ENCODE measurements at places on chromosomes 16 and 17.
A peak's percentile ranks its signal among the peaks of the same experiment; 100 is the strongest.

DNA sequence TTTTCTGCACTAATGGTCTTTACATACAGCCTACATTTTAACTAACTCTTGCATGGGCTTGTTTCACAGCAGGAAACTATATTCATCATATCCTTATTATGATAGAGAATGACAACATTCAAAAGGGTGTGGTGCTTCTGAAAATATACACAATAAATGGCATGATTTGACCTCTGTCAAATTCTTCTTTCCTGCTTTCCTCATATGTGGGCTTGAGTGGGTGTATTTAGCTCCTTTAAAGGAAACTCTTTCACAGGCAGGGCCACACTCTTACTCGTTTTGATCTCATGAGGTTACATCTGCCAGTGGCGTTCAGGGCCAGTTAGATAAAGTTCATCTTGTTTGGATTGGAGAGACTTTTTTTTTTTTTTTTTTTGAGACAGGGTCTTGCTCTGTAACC is 6.1 kb downstream of the SLC35G3 start:
- DNase-seq = no peak

DNA sequence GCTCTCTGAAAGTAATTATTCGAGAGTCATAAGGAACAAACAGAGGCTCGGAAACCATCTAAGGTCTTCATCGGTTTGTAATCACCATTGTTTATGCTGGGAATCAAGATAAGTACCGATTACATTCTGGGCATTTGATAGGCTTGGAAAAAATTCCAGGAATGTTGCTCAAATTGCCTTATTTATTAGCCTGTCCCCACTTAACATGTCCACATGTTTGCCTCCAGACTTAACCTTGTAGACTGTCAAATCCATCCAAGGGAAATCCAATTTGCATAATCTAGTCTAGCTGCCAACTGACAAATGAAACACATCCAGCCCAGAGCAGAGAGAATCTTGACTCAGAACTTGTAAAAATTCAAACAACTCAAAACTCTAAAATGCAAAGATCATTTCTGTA is 51.3 kb upstream of the TMC5 start:
- DNase-seq = no peak

DNA sequence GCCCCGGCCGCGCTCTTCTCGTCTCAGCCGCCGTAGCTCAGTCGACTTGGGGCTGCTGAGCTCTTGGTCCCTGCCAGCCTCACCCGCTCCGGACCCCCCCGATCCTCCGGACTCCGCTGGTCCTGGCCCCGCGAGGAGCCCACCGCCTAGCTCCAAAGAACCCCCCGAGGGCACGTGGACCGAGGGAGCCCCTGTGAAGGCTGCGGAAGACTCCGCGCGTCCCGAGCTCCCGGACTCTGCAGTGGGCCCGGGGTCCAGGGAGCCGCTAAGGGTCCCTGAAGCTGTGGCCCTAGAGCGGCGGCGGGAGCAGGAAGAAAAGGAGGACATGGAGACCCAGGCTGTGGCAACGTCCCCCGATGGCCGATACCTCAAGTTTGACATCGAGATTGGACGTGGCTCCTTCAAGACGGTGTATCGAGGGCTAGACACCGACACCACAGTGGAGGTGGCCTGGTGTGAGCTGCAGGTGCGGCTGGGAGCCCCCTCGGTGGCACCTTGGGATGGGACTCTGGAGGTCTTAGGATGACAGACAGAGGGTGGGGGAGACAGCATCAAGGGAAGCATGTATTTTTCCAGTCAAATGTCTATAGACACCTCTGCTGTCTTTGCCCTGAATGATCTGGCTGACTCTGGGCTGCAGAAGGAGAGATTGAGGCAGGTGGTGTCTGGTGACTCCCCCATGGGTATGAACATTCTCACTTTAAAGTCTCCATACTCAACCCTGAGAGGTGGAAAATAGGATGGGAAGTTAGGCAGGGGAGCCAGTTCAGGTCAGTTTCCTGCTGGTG is 635 bp downstream of the WNK4 start:
- peak; percentile 29 for DNase-seq

GRCh38 chr17:29190592-29191207 is 10.5 kb upstream of the MYO18A start:
- DNase-seq = no peak

GRCh38 chr16:1194665-1195392 is 30.2 kb downstream of the TPSG1 start:
- DNase-seq = peak; percentile 51

- peak; percentile 3 for DNase-seq
Measured at GRCh38 chr17:71790791-71791190, 330.0 kb upstream of the SOX9 start.

DNA sequence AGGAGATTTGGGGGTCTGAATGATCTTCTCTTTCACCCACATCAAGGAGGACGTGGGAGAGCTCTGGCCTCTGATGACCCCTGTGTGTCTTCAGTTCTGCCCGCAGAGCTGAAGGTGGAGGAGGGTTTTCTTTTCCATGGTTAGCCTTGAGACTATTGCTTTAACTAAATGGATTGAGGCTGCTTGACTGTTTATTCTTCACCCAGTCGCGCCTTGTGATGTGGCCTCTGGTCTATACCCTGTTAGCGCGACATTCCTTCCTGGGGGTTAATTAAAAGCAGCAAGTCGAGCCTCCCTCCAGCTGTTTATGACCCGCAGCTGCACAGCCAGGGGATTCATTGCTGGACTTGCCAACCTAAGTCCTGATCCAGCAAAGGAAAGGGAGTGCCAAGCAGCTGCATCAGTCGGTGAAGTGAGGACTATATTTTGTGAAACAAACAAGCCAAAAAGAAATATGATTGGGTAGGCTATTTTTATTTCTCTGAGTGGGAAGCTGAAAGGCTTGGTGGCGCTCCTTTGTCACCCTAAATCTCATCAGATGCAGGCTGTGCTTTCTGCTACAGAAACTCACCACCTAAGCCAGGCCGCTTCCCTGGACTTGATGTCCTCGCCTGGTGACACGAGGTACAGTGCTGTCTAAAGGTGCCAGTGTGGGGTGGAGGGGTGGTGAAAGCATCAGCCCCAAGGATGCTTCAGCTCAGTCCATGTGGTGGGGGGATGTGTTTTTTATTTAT is 11.0 kb upstream of the SEC14L1 start:
- DNase-seq = no peak

DNA sequence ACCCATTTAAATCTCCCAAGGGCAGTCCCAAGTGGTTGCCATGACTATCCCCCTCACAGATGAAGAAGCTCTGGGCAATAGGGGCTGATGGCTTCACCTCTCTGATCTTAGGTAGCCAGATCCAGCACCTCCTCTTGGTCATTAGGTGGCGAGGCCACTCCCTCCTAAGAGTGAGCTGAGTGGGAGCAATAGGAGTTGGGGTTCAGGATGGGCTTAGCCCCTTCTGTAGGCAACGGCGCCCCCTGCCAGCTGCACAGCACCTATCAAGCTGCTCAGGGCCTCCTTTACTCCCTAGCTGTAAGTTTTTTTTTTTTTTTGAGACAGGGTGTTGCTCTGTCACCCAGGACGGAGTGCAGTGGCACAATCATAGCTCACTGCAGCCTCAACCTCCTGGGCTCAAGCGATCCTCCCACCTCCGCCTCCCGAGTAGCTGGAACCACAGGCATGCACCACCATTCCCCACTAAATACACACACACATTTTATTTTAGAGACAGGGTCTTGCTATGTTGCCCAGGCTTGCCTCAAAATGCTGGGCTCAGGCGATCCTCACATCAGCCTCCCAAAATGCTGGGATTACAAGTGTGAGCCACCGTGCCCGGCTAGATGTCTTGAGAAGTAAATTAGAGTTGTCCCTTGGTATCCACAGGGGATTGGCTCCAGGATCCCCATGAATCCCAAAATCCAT is 3.5 kb upstream of the RRAD start:
- DNase-seq = peak; percentile 39

DNA sequence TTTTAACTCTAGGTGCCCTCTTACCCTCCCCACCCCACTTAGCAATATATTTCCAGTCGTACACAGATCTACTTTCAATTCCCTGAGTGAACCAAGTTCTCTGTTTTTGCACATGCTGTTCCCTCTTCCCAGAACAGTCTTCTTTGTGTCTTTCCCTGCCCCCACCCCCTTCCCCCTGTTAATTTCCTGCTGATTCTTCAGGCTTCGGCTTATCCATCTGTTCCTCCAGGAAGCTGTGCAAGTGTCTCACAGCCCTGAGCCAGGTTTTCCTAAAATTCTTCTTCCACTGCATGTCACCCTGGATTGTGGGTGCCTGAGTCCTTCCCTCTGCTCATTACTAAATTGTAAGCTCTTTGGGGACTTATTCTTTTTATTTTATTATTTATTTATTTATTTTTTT is 12.4 kb upstream of the SPOP start:
- DNase-seq = no peak

DNA sequence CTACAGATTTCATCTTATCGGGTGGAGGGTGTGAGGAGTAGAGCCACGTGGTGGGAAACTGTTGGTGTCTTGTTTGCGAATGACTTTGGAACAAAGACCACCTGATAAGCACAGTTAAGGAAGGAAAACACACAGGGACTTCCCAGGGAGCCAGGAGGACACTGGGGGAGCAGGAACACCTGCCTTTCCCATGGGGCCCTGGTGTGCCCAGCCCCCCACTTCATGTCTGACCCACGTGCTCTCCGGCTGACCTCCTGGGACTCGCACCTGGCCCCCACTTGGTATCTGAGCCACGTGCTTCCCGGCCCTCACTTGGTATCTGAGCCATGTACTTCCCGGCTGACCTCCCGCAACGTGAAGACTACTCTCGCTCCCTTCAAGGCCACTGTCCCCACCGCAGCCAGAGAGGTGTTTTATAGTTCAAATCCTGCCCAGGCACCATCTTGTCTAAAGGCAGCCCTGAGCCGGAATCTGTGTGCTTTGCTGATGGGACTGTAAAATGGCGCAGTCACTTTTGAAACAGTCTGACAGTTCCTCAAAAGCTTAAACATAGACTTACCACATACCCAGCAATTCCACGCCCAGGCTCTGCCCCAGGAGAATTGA is 5.4 kb upstream of the CSNK1D start:
- no peak for DNase-seq

- DNase-seq = no peak
Measured at GRCh38 chr17:34360601-34361270, 2.3 kb downstream of the CCL1 start.

- no peak for DNase-seq
Measured at GRCh38 chr17:4536742-4537411, 18.3 kb downstream of the MYBBP1A start.

DNA sequence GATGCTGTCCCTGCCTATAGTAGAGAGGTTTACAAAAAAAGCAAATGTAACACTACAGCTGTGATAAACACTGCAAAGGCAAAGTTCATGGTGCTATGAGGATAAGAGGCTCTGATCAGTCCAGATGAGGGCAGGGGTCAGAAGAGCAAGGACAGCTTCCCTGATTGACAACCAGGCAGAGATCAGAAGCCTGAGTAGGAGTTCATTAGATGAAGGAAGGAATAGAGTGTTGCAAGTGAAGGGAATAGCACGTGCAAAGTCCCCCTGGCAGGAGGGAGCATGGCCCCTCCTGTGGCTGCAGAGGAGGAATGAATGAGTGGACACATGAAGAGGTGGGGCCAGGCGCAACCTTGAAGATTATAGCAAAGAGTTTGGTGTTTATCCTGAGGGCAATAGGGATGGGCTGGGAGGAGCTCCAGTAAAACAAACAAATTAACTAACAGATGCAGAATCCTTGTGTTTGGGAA is 208.4 kb upstream of the IRX5 start:
- DNase-seq = no peak

DNA sequence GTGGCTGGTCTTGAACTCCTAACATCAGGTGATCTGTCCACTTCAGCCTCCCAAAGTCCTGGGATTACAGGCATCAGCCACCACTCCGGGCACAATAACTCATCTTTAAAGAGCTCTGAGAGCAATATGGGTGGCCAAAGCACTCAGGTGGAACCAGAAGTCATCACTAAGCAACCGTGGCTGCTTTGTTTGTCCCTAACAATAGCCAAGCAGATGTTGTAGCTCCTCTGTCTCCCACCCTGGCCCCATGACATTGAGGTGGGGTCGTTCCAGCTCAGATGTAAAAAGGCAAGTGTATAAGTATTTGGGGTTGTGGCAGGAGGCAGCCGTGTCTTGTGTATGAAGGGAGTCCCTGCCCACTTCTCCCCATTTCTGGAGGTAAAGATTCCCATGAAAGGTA is 3.7 kb upstream of the SCIMP start:
- DNase-seq = no peak

DNA sequence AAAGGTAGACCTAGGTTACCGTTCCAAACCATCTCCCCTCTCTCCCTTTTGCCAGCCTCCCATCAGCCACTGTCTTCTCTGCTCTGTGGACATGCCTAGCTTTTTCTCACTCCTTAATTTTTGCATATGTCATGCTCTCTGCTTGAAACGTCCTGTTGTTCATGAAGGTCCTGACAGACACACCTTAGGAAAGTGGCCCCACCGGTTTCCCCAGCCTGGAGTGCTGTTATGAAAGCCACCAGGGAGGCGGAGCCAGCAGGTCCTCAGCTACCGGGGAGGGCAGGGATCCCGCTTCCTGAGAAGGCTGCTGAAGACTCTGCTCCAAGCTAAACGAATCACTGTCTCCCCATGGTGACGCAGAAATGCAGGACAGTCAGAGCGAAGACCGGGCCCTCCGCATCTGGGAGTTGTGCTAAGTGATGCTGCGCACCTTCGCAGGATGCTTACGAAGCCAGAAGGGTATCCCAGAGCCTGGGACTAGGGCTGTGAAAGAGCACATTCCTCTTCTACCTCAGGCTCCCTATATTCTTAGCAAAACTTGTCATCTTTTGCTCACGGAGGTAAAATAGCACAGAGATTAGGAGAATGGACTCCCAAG is 2.3 kb upstream of the SLC16A11 start:
- DNase-seq = no peak

DNA sequence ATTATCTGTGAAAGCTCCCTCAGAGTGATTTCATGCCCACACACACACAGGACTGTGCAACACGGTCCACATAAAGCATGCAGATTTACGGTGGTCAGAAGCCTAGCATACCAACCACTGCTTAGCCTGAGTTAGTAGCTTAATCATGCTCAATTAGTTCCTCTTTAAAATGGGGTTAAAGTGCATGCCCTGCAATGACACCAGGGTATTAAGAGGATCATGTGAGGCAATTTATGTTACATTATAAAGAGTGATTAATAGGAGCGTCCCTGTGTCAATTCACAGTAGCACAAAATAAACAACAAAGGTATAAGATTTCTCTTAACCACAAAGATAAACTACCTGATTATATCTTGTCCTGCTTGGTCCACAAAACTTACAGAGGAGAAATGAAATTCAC is 39.8 kb downstream of the C17orf67 start:
- DNase-seq = no peak

- DNase-seq = no peak
Measured at GRCh38 chr17:29475891-29476290, 85.7 kb downstream of the TAOK1 start.

- DNase-seq = no peak
Measured at GRCh38 chr17:72588561-72588960, 467.7 kb downstream of the SOX9 start.

GRCh38 chr17:74598346-74599022 is 6.4 kb upstream of the CD300LD start:
- no peak for DNase-seq

DNA sequence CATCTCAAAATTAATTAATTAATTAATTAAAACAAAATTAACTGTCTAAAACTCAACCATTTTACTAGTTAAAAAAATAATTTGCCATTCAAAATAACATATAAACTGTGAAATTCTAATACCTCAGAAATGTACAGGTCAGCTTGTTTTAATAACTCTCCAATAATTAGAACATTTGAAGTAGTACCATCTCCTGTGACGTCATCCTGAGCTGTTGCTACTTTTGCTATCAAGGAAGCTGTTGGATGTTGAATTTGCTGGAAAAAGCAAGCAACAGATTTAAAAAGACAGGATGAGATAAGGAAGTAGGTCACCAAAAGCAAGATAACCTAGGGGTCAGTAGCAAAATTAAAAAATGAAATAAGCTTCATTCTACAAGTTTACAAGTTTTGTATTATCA is 2.8 kb downstream of the CCT6B start:
- no peak for DNase-seq

- DNase-seq = no peak
Measured at GRCh38 chr16:54325616-54326265, 39.2 kb upstream of the IRX3 start.
